ENCODE measurements at places on chromosomes 6 and 20.

DNA sequence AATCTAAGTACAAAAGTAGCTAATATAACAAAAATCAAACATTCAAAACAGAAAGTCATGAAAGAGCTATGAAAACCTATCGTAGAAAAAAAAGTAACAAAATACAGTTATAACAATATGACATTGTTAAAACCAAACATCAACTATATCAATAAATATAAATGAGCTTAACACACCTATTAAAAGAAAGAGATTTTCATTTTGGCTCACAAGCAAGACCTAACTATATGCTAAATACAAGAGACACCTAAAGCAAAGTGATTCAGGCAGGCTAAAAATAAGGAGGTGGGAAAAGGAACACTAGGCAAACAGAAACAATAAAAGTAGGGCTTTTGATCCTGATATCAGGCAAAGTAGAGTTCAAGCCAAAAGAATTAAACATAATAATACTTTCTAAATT, 13.5 kb downstream of the ZNF322 start:
- no peak for DNase-seq

- DNase-seq = no peak
Observed at GRCh38 chr20:4021906-4022305, 6.5 kb upstream of the RNF24 start.

GRCh38 chr20:41110930-41111577, 26.3 kb upstream of the PLCG1 start:
- no peak for DNase-seq

DNA sequence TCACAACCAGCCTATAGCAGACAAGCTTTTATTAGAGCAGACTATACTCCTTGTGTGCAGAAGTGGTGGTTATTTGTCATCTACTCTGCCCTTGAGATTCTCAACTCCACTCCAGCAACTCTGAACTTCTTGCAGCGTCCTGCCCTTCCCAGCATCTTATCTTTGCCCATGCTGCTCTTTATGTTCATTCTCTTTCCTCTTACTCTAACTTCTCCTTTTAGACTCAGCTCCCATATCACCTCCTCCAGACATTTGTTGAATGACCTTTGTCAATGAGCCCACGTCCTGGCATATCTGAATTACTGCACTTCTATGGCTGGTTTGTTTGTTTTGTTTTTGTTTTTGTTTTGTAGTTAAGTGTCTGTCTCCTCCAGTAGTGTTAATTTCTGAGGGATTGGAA, 81.2 kb downstream of the KCNQ5 start:
- no peak for DNase-seq

- no peak for DNase-seq
Observed at GRCh38 chr6:28351087-28351486, 1.3 kb downstream of the ZKSCAN3 start.

DNA sequence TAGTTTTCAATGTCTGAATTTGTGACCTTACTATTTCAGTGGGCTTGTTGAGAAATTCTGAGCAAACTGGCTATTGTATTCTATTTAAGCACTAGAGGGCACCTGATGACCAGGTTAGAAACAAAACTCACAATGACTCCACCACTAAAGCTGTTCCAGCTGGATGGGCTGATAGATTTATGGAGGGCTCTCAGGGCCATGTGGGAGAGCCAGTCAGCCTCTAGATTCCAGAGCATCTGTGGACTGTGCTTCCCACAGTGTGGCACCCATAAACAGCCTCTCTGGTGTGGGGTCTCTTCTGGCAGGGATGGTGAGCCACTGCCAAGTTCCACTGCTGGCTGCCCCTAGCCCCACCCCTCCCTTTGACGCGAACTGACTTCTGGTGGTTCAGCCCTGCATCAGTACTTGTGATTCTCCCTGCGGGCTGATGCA, 29.2 kb downstream of the C6orf58 start:
- DNase-seq = no peak

DNA sequence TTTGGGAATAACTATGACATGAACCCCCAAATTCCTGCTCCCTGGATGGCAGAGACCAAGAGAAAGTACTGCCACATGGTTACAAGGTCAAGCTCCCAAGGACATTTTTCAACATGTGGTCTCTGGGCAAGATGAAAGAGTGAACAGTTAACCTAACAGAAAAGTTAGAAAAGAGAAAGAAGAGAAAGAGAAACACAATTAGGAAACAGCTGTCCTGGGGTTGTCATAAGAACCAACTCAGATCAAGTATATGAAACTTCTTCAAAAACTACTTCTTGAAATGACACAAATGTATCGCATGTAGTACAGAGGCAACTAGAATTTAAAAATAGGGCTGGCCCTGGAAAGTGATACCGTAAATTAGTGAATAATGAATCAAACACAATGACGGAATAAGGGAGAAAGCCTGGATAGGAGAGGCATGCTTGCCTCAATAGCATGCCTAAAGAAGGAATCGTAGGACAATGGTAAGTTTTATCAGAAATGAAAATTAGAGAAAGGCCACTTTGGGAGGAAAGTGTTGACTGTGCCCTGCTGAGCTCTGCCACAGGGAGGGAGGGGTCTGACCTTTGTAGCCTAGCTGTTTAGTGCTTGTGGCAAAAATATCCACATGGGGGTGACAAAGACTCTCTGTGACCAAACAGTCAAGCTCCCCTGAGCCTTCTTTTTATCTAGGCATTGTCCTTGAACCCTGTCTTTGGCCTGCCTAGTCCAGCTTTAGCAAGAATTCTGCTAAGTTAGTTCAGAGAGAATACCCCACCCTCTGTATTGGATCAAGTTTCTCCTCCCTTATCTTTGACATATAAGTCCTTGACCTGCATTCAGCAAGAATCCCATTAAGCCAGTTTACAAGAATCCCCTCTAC, 4.3 kb upstream of the DCBLD1 start:
- DNase-seq = peak; percentile 49

DNA sequence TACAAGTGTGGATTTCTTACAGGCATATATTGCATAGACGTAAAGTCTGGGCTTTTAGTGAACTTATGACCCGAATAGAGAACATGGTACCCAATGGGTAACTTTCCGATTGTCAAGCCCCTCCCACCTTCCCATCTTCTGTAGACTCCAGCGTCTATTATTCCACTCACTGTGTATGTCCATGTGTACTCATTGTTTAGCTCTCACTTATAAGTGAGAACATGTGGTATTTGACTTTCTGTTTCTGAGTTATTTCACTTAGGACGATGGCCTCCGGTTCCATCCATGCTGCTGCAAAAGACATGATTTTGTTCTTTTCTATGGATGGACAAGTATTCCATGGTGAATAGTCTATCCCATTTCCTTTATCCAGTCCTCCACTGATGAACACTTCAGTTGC, 306.4 kb downstream of the CD83 start:
- DNase-seq = no peak

- DNase-seq = no peak
Observed at GRCh38 chr6:101116337-101116736, 235.2 kb upstream of the ASCC3 start.

DNA sequence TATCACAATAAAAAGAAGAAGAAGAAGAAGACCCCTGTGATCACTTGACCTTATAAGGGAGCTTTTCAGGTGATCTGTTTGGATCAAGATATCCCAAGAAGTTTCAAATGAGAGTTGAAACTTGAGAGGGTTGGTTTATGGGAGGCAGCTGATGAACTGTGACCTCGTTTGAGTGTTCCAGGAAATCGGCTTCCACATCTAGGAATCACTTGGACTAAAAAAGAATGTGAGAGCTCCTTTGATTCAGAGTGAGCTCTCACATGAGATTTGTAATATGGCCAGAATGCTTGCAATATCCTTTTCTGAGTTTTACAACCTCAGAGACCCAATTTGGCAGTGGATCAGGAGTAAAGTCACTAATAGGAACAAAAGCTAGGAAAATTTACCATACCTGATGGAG, 228.1 kb downstream of the ATXN1 start:
- DNase-seq = no peak

GRCh38 chr6:56335726-56336125, 88.3 kb upstream of the COL21A1 start:
- no peak for DNase-seq

- DNase-seq = no peak
Observed at GRCh38 chr6:841569-841968, 148.6 kb upstream of the EXOC2 start.

GRCh38 chr20:32234135-32234808, 26.6 kb downstream of the POFUT1 start:
- no peak for DNase-seq

DNA sequence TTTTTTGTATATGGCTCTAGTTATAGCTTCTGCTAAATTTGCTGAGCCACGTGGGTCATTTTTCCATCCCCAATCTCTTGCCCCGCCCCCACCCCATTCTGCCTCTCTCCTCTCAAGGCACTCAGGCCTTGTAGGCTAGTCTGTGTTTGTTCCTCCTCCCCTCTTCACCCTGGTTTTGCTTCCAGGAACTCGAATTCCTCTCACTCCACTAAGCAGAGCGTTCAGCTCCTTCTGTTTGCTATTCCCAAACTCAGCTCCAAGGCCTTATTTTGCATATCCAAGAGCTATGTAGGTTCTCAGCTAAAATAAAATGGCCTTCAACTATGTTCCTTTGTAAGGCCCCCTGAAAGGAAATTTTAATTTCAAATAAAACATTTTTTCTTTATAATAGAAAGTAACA, 1293.7 kb downstream of the EPHA7 start:
- no peak for DNase-seq

- DNase-seq = no peak
Observed at GRCh38 chr20:57474816-57475215, 50.1 kb downstream of the CTCFL start.

GRCh38 chr20:18059603-18060002, 1.9 kb upstream of the OVOL2 start:
- DNase-seq = no peak

GRCh38 chr6:142809947-142810346, 135.0 kb downstream of the HIVEP2 start:
- DNase-seq = no peak

- DNase-seq = no peak
Observed at GRCh38 chr20:45974896-45975565, 3.0 kb upstream of the ZNF335 start.

GRCh38 chr6:37990762-37991525, 171.4 kb downstream of the ZFAND3 start:
- no peak for DNase-seq

GRCh38 chr6:43860285-43860684, 90.3 kb downstream of the VEGFA start:
- DNase-seq = no peak

GRCh38 chr6:88388589-88388988, 222.4 kb upstream of the CNR1 start:
- no peak for DNase-seq

All from globus pallidus (tissue), 1 donor.